H4 (cell line): ENCODE measurements at places on chromosomes 13 and 19. TPM values are rescaled to one million over a fixed set of nuclear protein-coding genes. Genes with fewer than 3 reads are reported as not detected.

FCER2 gene
- total RNA-seq, result not detected in 2 replicates

TICAM1 gene
- total RNA-seq, result 0.49 and 0.64 TPM in 2 replicates

LCP1 gene
- total RNA-seq, result 66.6 and 77.8 TPM in 2 replicates

DNA sequence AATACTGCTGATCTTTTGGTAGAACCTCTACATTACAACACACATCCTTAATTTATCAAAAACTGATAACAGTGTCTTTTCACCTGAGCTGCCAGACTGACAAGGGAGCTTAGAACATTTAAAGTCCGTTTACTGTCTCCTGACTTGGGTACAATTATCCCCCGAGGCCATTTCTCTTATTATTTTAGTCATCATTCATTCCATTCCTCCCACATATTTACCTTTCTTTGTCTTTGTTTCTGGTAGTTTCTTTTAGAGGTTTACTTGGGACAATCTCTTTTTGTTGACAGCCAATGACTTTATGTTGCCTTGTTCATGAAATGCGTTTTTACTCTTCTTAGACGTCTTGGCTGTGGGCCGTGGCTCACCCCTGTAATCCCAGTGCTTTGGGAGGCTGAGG lies 186.9 kb downstream of the PCCA start:
- no peak for DNase-seq

GRCh38 chr13:89831157-89831556 lies 1516.3 kb upstream of the MIR17HG start:
- DNase-seq, result no peak

DNA sequence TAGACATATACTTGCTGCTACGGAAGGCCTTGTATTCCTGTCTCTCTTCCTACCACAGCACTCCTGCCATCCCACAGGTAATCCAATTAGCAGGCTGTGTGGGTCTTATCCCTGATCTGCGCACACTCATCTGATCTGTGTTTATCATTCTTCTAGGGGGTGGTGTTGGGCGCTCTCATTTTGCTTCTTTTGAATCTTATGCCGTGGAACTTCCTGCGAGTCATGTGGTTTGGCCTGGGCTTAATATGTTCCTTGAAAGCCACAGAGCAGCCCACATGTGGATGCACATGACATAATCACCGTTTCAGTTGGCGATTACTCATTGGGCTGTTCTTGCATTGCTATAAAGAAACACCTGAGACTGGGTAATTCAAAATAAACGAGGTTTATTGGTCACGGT lies 7.5 kb downstream of the RASA3 start:
- peak; percentile 40 for DNase-seq

DNA sequence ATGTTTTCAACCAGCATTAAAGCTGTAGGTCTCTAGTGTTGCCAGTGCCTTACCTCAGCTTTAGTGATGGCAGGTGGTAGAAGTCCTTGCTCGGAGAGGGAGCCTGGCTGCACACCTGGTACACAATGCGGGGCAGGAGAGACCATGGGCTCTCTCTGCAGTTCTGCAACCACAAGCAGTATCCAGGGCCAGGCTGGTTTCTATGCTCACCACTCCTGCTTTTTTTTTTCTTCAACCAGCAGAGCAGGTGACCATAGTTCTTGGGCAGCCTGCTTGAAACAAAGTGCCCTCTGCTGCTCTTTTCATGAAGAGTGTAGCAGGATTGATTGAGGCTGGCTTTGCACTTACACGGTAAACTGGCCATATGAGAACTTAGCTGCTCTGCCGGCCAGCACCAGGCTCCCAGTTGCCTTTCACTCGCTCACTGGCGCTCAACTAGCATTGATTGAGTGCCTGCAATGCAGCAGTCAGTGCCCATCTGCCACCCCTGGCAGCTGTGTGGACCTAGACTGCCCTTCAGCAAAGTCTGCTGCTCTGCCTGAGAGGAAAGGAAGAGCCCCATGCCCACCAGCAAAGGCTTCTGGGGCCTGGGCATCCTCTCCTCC lies 4.4 kb upstream of the CHAMP1 start:
- no peak for DNase-seq

GRCh38 chr13:77853703-77854102 lies 64.9 kb downstream of the EDNRB start:
- no peak for DNase-seq
